ENCODE measurements at places on chromosomes 4 and X. TPM values are rescaled to one million over a fixed set of nuclear protein-coding genes. Genes with fewer than 3 reads are reported as not detected.

Gene CENPVL1
- polyA plus RNA-seq = not detected

Gene NSG1
- not detected for polyA plus RNA-seq

Gene EPHA5
- not detected for polyA plus RNA-seq

Gene RNF150
- polyA plus RNA-seq = 0.08 TPM

Gene CHM
- polyA plus RNA-seq = 15.5 TPM

Gene CTSO
- polyA plus RNA-seq = 0.17 TPM

Gene IGSF1
- 108 TPM for polyA plus RNA-seq

Gene SPANXN4
- not detected for polyA plus RNA-seq

Gene TBX22
- polyA plus RNA-seq = not detected
